ENCODE measurements at places on chromosomes 12 and 14. TPM values are rescaled to one million over a fixed set of nuclear protein-coding genes. Genes with fewer than 3 reads are reported as not detected.

DNA sequence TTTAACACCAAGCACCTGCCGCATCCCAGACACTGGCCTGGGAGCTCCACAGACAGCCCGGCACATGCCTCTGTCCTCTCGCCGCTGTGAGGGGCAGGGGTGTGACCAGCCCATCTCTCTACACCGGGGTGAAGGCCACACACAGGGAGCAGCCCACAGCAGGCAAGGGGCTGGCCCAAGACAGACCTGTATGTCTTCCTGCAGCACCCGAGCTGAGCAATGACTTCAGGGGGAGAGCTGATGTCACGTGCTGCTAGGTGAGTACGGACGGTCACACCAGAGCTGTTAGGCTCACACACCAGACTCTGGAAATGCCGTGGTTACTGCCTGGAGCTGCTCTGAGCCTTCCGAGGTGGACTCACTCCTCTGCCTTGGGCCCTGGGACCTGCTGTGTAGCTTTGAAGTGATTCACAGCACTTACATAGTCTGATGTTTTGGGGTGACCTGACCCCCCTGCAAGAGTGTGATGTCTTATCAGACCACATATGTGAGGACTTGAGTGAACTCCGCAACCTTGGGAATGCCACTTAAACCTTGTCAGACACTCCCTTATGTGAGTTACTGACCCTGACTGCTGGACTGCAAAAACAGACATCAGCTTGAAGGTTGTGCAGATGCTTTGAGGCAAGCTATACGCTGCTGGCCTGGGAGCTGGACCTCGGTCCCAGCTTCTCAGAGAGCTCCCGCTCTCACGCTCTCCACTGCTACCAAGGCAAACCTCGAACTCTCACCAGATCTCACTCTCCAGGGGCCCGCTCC, 1.8 kb downstream of the XRCC3 start:
- no peaks in the 10 kb centered on the region for H3K36me3 ChIP-seq
- peaks cover 16% of the 10 kb centered on the region for H3K4me1 ChIP-seq
- no peak overlapping the region for H3K4me3 ChIP-seq
- H3K27ac ChIP-seq, result no peak overlapping the region
- no peak for DNase-seq

DNA sequence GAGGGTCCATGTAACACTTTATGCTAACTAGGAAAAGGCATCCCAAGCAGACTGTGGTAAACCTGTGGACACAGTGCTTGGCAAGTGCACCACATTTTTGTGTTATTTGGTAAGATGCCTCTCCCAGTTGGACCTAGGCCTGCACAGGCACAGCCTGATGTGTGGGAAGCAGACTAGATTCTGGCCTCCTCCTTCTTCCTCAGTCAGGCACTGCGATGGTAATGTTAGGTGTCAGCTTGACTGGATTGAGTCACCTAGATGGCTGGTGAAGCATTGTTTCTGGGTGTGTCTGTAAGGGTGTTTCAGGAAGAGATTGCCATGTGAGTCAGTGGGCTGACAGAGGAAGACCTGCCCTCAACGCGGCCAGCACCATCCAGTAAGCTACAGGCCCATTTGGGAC, 25.3 kb upstream of the RHOJ start:
- H3K4me3 ChIP-seq, result no peak overlapping the region
- no peak overlapping the region for H3K27ac ChIP-seq
- H3K36me3 ChIP-seq, result no peaks in the 10 kb centered on the region
- H3K4me1 ChIP-seq, result no peaks in the 10 kb centered on the region
- no peak for DNase-seq

GPD1 gene
- 139 TPM for polyA plus RNA-seq

- H3K4me1 ChIP-seq, result no peaks in the 10 kb centered on the region
- no peak overlapping the region for H3K4me3 ChIP-seq
- DNase-seq, result no peak
Measured at GRCh38 chr14:63361790-63362189, 43.1 kb upstream of the GPHB5 start.

GRCh38 chr12:68602720-68603119, 8.0 kb upstream of the RAP1B start:
- no peak for DNase-seq
- H3K27me3 ChIP-seq, result no peaks in the 10 kb centered on the region
- H3K36me3 ChIP-seq, result no peaks in the 10 kb centered on the region
- H3K4me3 ChIP-seq, result no peak overlapping the region
- no peaks in the 10 kb centered on the region for H3K4me1 ChIP-seq

INSM2 gene
- polyA plus RNA-seq, result not detected

DNA sequence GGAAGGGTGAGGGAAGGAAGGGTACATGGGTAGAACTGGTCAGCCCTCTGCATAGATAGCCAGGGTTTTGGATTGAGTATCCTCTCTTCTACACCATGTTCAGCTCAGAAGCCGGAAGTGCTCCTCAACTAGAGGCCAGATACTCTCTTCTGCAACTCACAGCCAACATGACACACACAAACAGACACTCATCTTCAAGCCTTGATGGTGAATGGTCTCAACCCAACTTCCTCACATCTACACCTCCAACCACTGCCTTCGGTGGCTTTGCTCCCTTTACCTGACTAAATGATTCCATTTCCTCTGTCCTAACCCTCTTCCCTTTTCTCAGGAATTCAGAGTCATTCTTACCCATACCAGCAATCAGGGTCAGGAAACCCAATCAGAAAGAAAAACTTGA, 7.6 kb upstream of the FKBP11 start:
- H3K4me1 ChIP-seq, result no peaks in the 10 kb centered on the region
- H3K4me3 ChIP-seq, result no peak overlapping the region
- H3K36me3 ChIP-seq, result peaks cover 28% of the 10 kb centered on the region

- H3K27me3 ChIP-seq, result no peaks in the 10 kb centered on the region
- H3K4me1 ChIP-seq, result no peaks in the 10 kb centered on the region
- no peaks in the 10 kb centered on the region for H3K36me3 ChIP-seq
- no peak overlapping the region for H3K4me3 ChIP-seq
- H3K27ac ChIP-seq, result no peak overlapping the region
- peak; percentile 43 for DNase-seq
Measured at GRCh38 chr12:80509781-80510556, 65.9 kb downstream of the PTPRQ start.

DNA sequence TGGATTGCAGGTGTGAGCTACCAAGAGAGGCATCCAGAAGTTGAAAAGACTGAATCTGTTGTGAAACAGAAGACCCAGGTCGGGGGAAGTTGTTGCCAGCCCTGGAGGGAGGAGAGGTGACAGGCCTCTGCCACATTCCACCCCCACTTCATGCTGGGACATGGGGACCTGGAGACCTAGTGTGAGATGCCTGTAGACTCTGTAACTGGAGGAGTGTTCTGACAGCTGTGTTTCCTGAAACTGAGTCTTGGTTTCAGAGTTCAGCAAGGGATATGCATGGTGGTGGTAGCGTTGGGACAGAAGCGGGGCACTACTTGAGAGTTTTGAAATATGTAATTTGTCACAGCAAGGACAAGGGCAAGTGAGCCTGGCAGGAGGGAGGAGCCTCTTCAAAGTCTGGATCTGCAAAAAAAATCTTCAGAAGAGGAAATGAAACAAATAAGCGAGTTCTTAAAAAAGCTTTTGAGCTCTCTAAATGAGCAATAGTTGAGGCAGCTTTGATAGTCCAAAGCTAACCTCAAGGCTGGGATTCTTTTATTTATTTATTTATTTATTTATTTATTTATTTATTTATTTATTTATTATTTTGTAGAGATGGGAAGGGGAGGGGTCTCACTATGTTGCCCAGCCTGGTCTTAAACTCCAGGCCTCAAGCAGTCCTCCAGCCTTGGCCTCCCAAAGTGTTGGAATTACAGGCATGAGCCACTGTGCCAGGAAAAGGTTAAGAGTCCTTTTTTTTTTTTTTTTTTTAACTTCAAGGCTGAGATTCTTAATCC, 58.9 kb upstream of the EEA1 start:
- H3K4me3 ChIP-seq, result no peak overlapping the region
- peak overlapping the region; percentile 61 for H3K27ac ChIP-seq
- no peaks in the 10 kb centered on the region for H3K27me3 ChIP-seq
- peaks cover 4% of the 10 kb centered on the region for H3K4me1 ChIP-seq

- peak; percentile 31 for DNase-seq
- H3K36me3 ChIP-seq, result no peaks in the 10 kb centered on the region
- H3K4me1 ChIP-seq, result no peaks in the 10 kb centered on the region
- no peak overlapping the region for H3K4me3 ChIP-seq
- no peaks in the 10 kb centered on the region for H3K27me3 ChIP-seq
- no peak overlapping the region for H3K27ac ChIP-seq
Measured at GRCh38 chr12:79370021-79370420, 320.7 kb downstream of the PAWR start.

DNA sequence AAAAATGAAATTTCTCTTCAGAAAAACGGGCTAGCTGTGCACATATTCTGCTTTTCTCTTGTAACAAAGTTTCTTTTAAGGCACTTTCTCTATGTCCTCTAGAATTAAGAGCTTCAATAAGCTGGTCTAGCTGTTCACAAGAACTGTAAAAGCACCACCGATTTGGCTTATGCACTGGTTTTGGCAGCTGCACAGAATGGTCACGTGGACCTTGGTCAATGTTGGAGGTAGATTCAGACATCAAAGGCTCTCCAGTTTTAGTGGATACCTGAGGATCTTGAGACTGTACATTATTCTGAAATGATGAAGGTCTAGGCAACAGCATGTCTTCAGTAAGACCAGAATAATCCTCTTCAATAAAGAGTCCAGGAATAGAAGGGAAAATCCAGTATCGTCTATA, 61.5 kb upstream of the CFL2 start:
- peaks cover 2% of the 10 kb centered on the region for H3K36me3 ChIP-seq
- no peak overlapping the region for H3K27ac ChIP-seq
- H3K4me3 ChIP-seq, result no peak overlapping the region
